ENCODE measurements at places on chromosomes 3 and 15.

DNA sequence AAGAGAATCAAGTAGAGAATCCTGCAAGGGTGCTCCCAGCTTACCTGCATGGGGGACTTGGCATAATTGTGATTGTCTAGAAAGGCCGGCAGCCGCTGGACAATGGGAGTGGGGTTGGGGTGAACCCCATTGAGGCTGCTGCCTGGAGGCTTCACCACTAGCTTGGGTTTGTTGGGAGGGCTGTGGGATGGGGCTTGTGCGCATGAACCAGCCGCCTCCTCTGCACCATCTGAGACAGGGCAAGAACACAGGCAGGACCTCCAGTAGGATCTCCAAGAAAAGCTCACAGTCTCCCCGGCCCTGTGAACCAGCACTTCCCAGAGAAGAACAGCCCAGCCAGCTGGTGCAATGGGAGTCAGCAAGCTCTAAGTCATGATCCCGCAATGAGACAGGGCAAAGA, 39.8 kb downstream of the SEMA3G start:
- H3K27me3 ChIP-seq: no peaks in the 10 kb centered on the region
- no peak overlapping the region for H3K4me3 ChIP-seq
- DNase-seq: no peak

DNA sequence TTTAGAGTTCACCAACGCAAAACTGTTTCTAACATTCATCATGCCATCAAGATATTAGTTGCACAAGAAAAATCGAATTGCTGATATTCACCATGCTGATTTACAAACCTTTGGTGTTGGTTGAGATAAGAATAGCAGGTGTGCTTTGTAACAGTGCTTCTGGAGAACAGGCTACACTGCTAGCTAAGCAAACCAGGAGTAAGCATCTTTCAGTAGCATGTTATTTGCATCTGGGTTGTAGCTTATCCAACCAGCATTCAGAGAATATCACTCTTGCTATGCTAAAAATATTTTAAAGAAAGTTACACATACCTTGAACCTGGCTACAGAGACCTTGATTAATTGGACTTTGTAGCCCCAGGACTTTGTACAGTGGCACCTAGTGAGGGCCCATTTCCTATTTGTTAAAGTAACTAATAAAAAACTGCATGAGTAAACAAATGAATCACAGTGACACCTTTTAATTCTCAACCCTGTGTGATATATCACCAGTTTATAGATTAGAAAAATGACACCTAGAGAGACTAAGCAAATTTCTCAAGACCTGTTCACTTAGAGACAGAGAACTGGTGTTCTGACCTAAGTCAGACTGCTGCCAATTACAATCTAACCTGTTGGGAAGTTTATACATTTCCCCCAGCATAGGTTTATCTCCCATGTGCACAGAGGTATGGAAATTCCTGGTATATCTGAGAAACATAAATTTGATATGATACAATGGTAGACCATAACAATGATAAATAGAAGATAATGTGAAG, 435.5 kb upstream of the TGFBR2 start:
- no peak overlapping the region for H3K27ac ChIP-seq
- 0 out of 2 replicates have a peak, but pooled peaks cover 10% of the 10 kb centered on the region for H3K4me1 ChIP-seq
- no peak for DNase-seq
- H3K27me3 ChIP-seq: no peaks in the 10 kb centered on the region
- no peak overlapping the region for H3K4me3 ChIP-seq

GRCh38 chr3:194640829-194641228, 7.6 kb upstream of the TMEM44 start:
- peaks cover 26% of the 10 kb centered on the region for H3K36me3 ChIP-seq
- peaks cover 4% of the 10 kb centered on the region for H3K4me1 ChIP-seq
- no peak overlapping the region for H3K4me3 ChIP-seq
- peak; percentile 8 for DNase-seq
- H3K27me3 ChIP-seq: no peaks in the 10 kb centered on the region
- H3K27ac ChIP-seq: no peak overlapping the region

- DNase-seq: no peak
- no peak overlapping the region for H3K4me3 ChIP-seq
- H3K4me1 ChIP-seq: no peaks in the 10 kb centered on the region
- no peak overlapping the region for H3K27ac ChIP-seq
Observed at GRCh38 chr3:156655819-156656550, 18.4 kb upstream of the TIPARP start.

GRCh38 chr15:92633418-92633817, 22.2 kb downstream of the FAM174B start:
- no peaks in the 10 kb centered on the region for H3K27me3 ChIP-seq
- H3K36me3 ChIP-seq: no peaks in the 10 kb centered on the region
- no peaks in the 10 kb centered on the region for H3K4me1 ChIP-seq
- H3K4me3 ChIP-seq: no peak overlapping the region
- DNase-seq: no peak

DNA sequence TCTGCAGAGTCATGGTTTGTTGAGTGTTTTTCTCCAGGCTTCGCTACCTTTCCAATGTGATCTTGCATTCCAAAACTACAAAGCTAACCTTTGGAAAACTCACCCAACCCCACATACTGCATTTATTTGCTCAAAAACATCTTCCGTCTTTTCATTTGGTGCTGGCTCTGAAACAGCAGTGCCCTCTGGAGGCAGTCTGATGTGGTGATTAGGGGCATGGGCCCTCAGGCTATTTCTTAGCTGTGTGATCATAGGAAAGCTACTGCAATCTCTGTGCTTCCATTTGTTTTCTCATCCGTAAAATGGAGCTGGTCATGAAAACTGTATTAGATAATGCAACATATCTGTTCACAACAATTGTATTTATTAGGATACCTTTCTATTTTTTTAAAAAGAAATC, 47.0 kb downstream of the MTHFS start:
- H3K4me1 ChIP-seq: no peaks in the 10 kb centered on the region
- H3K27ac ChIP-seq: no peak overlapping the region
- H3K36me3 ChIP-seq: no peaks in the 10 kb centered on the region
- DNase-seq: no peak

Measured in HCT116 (cell line).